ENCODE measurements at places on chromosomes 11 and 22. TPM values are rescaled to one million over a fixed set of nuclear protein-coding genes. Genes with fewer than 3 reads are reported as not detected.
A peak's percentile ranks its signal among the peaks of the same experiment; 100 is the strongest.

- no peak for DNase-seq
- H3K4me1 ChIP-seq: no peaks in the 10 kb centered on the region
- no peaks in the 10 kb centered on the region for H3K36me3 ChIP-seq
- no peak overlapping the region for H3K4me3 ChIP-seq
- no peak overlapping the region for H3K27ac ChIP-seq
Observed at GRCh38 chr11:79226126-79226525, 214.7 kb downstream of the TENM4 start.

DNA sequence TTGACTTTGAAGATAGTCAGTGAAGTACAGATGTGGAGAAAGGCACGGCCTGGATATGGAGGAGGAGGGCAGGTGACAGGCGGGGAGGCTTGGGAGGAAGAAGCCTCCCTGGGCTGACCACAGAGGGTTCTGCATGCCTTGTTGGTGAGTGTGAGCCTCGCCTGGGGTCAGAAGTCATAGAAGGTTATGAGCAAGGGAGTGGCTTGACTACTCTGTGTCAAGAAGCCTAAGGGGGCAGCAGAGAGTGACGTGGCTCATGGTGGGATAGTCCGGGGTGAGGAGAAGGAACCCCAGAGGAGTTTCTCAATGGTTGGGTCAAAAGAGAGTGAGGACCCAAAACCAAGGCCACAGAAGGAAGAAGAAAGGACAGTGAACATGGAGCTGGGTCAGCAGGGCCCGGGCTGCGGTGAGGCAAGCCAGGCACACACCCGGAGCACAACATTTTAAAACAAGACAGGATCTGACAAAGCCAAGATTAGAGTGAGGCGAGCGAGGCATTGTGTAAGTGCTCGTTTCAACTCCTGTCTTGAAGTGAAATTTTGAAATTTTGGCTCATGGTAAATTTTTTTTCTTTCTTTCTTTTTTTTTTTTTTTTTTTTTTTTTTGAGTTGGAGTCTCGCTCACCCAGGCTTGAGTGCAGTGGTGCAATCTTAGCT lies 31.9 kb downstream of the PDGFB start:
- no peaks in the 10 kb centered on the region for H3K36me3 ChIP-seq
- DNase-seq: no peak
- H3K27ac ChIP-seq: no peak overlapping the region
- peaks cover 20% of the 10 kb centered on the region for H3K27me3 ChIP-seq

GRCh38 chr11:72730737-72731136 lies 21.5 kb downstream of the ARAP1 start:
- no peaks in the 10 kb centered on the region for H3K27me3 ChIP-seq
- peaks cover 5% of the 10 kb centered on the region for H3K4me1 ChIP-seq
- no peak for DNase-seq
- H3K4me3 ChIP-seq: no peak overlapping the region

DNA sequence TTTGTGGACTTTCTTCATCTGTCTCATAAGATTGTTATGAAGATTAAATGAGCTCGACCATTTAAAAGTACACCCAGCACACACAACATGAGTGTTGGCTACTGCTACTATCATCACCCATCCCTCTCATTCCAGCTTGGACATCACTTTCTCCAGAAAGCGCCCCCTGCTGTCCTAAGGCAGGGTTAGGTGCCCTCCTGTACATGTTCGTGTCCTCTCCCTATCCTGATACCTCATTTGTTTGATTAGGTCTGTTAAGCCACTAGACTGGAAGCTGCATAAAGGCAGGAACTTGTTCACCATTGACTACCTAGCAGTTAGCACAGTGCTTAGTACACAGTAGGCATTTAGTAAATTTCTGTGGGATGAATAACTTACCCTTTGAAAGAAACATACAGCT lies 85.5 kb downstream of the ENTHD1 start:
- H3K4me1 ChIP-seq: no peaks in the 10 kb centered on the region
- H3K27ac ChIP-seq: no peak overlapping the region
- peak; percentile 53 for DNase-seq
- H3K36me3 ChIP-seq: no peaks in the 10 kb centered on the region

DNA sequence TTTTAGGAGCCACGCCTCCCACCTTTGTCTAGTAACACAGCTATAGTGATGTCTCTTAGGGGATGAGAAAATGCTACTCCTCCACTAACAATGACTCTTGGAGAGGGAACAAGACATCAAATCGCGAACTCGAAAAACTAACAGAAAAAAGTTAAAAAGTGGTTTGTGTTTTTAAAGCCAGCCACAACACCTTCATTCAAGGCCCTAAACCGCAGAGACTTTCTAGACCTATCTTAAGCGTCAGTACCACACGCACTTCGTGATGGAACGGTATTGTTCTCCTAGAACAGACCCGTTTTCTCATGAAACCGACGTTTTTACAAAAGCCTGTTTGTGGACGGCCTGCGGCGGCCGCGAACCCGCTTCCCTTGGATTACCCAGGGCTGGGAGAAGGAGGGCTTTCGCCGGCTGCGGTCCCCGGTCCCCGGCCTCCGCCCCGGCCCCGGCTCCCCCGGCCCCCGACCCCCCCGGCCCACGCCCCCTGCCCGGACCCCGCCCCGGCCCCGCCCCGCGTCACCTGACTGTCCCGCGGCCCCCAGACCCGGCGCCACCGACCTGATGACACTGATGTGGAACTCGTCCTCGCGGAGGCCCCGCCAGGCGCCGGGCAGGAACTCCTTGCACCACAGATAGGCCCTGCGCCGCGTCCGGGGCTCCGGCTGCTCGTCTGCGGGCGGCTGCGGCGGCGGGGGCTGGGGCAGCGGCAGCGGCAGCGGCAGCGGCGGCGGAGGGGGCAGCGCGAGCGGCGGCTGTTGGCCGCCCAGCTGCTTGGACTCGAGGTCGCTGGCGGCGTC lies 718 bp downstream of the CHKA start:
- H3K4me3 ChIP-seq: peak overlapping the region; percentile 66
- H3K27ac ChIP-seq: peak overlapping the region; percentile 100
- H3K4me1 ChIP-seq: peaks cover 15% of the 10 kb centered on the region
- H3K36me3 ChIP-seq: no peaks in the 10 kb centered on the region
- DNase-seq: peak; percentile 53

- no peaks in the 10 kb centered on the region for H3K36me3 ChIP-seq
- no peaks in the 10 kb centered on the region for H3K27me3 ChIP-seq
- DNase-seq: no peak
- no peak overlapping the region for H3K4me3 ChIP-seq
- no peaks in the 10 kb centered on the region for H3K4me1 ChIP-seq
Observed at GRCh38 chr11:66835768-66836405, 7.4 kb upstream of the RCE1 start.

KRTAP5-3 gene
- total RNA-seq: not detected

DNA sequence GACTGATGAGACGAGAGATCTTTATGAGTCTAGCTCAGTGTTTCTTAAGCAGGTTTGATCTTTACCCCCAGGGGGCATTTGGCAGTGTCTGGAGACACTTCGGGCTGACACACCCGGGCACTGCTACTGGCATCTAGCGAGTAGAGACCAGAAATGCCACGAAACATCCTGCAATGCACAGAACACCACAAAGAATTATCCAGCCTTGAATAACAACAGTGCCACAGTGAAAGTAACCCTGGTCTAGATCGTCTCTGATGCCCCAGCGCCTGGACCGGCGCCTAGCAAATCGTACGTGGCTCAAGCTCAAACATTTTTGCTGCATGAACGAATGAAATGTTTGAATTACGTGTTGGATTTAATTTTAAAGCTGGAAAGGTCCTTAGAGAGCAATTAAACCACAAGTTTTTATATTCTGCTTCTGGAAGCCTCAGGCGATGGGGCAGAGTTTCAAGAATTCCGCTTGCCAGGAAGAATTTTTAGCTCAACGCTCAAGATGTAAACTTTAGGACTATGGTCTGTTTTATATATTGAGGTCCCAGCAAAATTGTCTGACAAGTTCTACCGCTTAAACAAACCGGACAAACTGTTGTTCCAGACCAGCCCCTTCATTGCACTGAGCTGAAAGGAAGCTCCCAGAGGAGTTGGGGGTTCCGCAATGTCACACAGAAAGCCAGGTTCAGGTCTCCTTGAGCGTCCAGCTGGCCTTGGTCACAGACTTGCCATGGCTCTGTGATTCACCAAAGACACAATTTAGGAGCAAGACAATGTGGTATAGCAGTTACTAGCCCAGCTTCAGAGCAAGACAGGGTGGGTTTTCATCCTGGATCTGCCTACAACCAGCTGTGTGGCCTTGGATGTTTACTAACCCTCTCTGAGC lies 44.2 kb upstream of the SMTN start:
- no peaks in the 10 kb centered on the region for H3K27me3 ChIP-seq
- no peaks in the 10 kb centered on the region for H3K36me3 ChIP-seq
- peaks cover 18% of the 10 kb centered on the region for H3K4me1 ChIP-seq
- H3K4me3 ChIP-seq: no peak overlapping the region
- peak; percentile 34 for DNase-seq
- H3K27ac ChIP-seq: peak overlapping the region; percentile 82

ADM gene
- total RNA-seq: 203 TPM

RFPL3 gene
- not detected for total RNA-seq

- no peaks in the 10 kb centered on the region for H3K4me1 ChIP-seq
- H3K27me3 ChIP-seq: no peaks in the 10 kb centered on the region
- H3K27ac ChIP-seq: no peak overlapping the region
- H3K4me3 ChIP-seq: no peak overlapping the region
Observed at GRCh38 chr22:47552024-47552423, 789.6 kb downstream of the TBC1D22A start.

GPR83 gene
- 3.8 TPM for total RNA-seq

GRCh38 chr11:1854949-1855885 lies 2.3 kb downstream of the LSP1 start:
- DNase-seq: no peak
- H3K27me3 ChIP-seq: no peaks in the 10 kb centered on the region
- no peaks in the 10 kb centered on the region for H3K36me3 ChIP-seq
- peak overlapping the region; percentile 51 for H3K27ac ChIP-seq

GRCh38 chr22:39658367-39658766 lies 87.8 kb downstream of the CACNA1I start:
- peaks cover 12% of the 10 kb centered on the region for H3K4me1 ChIP-seq
- H3K36me3 ChIP-seq: no peaks in the 10 kb centered on the region
- DNase-seq: peak; percentile 13
- H3K27me3 ChIP-seq: peaks cover 75% of the 10 kb centered on the region
- no peak overlapping the region for H3K27ac ChIP-seq

- no peaks in the 10 kb centered on the region for H3K27me3 ChIP-seq
- H3K27ac ChIP-seq: no peak overlapping the region
- no peaks in the 10 kb centered on the region for H3K36me3 ChIP-seq
- H3K4me1 ChIP-seq: no peaks in the 10 kb centered on the region
- DNase-seq: no peak
Observed at GRCh38 chr11:27477243-27477642, 4.7 kb upstream of the LGR4 start.

- H3K27me3 ChIP-seq: no peaks in the 10 kb centered on the region
- no peak overlapping the region for H3K4me3 ChIP-seq
- DNase-seq: no peak
- no peak overlapping the region for H3K27ac ChIP-seq
Observed at GRCh38 chr22:22883090-22883727, 4.4 kb upstream of the IGLL5 start.

DNA sequence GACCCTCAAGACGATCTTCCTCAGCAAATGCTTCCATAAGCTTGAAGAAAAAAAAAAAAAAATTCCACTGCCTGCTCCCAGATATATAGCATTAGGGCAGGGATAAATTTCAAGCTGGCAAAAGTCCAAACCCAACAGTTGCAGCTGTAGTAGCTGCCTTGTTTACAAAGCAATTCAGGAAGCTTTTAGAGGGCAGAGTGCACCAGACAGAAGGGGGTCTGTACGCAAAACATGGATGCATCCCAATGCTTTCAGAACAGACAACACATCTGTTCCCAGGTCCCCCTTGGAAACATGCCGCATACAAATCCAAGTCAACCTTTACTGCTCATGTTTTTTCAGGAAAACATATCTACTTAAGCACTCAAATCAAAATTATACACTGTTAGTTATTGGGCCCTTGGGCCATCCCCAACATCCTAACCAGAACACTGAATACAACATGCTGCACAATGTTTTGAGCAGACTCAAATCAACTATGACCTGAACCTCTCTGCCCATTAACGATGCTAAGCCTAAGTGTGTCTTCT lies 94.5 kb downstream of the CADM1 start:
- no peak for DNase-seq
- no peaks in the 10 kb centered on the region for H3K4me1 ChIP-seq
- no peak overlapping the region for H3K4me3 ChIP-seq
- H3K27ac ChIP-seq: no peak overlapping the region
- H3K36me3 ChIP-seq: no peaks in the 10 kb centered on the region
- H3K27me3 ChIP-seq: peaks cover 55% of the 10 kb centered on the region

DNA sequence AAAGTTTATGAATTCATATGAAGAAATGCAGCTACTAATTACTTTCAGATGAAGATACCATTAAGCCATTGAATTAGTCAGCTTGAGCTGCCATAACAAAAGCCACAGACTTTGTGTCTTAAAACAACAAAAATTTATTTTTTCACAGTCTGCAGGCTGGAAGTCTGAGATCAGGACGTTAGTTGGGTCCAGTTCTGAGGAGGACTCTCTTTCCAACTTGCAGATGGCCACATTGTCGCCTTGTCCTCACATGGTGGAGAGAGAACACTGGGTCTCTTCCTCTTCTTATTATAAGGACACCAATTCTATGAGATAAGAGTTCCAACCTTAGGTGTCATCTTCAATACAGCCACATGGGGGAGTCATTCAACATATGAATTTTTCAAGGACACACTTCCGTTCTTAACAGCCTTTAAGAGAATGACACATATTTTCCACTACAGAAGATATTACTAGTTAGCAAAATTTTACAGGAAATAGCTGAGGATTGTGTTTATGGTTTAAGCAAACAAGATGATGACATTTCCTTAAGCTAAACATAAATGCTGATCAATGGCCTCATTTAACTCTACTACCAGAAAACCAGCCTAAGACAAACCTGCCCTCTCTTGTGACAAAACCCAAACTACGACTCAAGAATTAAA lies 56.0 kb downstream of the DCUN1D5 start:
- H3K4me1 ChIP-seq: peaks cover 4% of the 10 kb centered on the region
- H3K4me3 ChIP-seq: no peak overlapping the region
- no peaks in the 10 kb centered on the region for H3K36me3 ChIP-seq
- DNase-seq: no peak
- H3K27me3 ChIP-seq: no peaks in the 10 kb centered on the region

DNA sequence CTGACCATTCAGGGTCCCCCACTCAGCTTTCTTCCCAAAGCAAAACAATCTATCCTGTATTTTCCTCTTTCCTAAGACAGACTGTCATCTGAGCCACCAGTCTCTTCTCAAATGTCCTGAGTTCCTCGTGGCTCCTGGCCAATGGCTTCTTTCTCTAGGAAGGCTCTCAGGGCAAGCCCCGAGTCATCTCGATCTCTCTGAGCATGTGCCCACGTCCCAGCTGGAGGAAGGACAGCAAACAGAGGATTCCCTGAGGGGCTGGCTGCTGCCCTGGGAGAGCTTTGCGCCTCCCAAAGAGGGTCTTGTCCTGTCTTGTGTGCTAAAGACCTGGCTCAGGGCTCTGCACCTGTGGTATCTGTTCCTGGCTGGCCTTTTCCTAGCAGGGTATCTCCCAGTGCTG lies 8.3 kb downstream of the SLC37A2 start:
- no peaks in the 10 kb centered on the region for H3K4me1 ChIP-seq
- H3K36me3 ChIP-seq: no peaks in the 10 kb centered on the region
- DNase-seq: no peak
- H3K27me3 ChIP-seq: peaks cover 7% of the 10 kb centered on the region
